ENCODE measurements at places on chromosomes 7 and 10. TPM values are rescaled to one million over a fixed set of nuclear protein-coding genes. Genes with fewer than 3 reads are reported as not detected.

- no peaks in the 10 kb centered on the region for H3K27me3 ChIP-seq
- no peak overlapping the region for H3K4me3 ChIP-seq
- H3K27ac ChIP-seq: no peak overlapping the region
Measured at GRCh38 chr10:133129071-133129858, 30.8 kb upstream of the KNDC1 start.

- H3K27me3 ChIP-seq: no peaks in the 10 kb centered on the region
- DNase-seq: no peak
- no peak overlapping the region for H3K27ac ChIP-seq
- H3K4me1 ChIP-seq: no peaks in the 10 kb centered on the region
- peaks cover 8% of the 10 kb centered on the region for H3K36me3 ChIP-seq
Measured at GRCh38 chr10:22583683-22584082, 130.7 kb downstream of the PIP4K2A start.

DNA sequence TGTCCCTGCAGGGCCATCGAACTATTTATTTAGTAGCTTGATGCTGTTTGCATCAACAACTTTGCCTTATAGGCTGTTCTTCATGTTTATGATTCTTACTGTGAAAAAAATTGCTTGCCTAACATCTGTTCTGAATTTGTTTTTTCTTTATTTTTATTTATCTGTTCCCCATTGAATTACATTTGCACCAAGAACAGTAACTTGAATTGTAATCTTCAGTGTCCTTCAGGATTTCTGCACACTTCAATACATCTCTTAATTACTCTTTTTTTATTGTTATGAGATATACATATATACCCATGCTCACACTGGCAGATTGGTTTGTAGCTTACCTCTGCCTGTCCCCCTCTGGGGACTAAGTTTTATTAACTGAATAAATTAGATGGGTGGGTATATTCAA, 64.4 kb downstream of the TBXAS1 start:
- no peaks in the 10 kb centered on the region for H3K27me3 ChIP-seq
- no peak for DNase-seq
- no peak overlapping the region for H3K4me3 ChIP-seq
- H3K36me3 ChIP-seq: no peaks in the 10 kb centered on the region
- no peak overlapping the region for H3K27ac ChIP-seq

DNA sequence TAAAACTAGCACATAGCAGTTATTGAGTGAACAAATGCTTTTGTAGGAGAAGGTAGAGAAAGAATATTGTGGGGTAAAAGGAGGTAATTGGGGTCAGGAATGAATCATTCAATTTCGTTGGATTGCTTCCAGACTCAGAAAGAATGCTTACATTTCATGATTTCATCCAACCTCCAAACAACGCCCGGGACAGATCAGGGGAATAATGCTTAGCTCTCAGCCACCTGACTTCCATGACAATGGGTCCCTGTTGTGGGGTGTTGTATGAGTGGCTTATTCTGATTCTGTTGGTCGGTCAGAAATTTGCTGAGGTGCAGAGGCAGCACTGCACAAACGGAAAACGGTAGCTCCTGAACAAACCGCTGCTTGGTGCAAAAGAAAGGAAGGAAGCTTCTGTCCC, 24.0 kb upstream of the INPP5F start:
- DNase-seq: no peak
- H3K27ac ChIP-seq: no peak overlapping the region
- H3K4me3 ChIP-seq: no peak overlapping the region
- no peaks in the 10 kb centered on the region for H3K4me1 ChIP-seq
- H3K36me3 ChIP-seq: no peaks in the 10 kb centered on the region

DNA sequence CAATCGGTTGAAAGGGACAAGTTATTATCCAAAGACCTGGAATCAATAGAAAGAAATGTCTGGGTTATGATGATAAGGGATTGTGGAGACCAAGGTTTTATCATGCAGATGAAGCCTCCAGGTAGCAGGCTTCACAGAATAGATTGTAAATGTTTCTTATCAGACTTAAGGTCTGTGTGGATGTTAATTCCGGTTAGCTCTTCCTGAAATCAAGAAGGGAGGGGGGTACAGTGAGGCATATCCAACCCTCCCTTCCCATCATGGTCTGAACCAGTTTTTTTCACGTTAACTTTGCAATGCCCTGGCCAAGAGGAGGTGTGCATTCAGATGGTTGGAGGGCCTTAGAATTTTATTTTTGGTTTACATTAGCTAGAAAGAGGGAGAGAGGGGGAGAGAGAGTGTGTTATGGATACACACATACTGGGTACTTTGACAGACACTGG, 9.8 kb upstream of the LRRC61 start:
- H3K36me3 ChIP-seq: no peaks in the 10 kb centered on the region
- H3K4me3 ChIP-seq: no peak overlapping the region
- no peak for DNase-seq

GRCh38 chr10:21145751-21146435, 248.8 kb upstream of the NEBL start:
- H3K4me3 ChIP-seq: no peak overlapping the region
- no peaks in the 10 kb centered on the region for H3K36me3 ChIP-seq
- no peaks in the 10 kb centered on the region for H3K4me1 ChIP-seq

GRCh38 chr10:78812571-78813318, 256.0 kb upstream of the ZMIZ1 start:
- H3K4me3 ChIP-seq: no peak overlapping the region
- no peaks in the 10 kb centered on the region for H3K36me3 ChIP-seq
- H3K27ac ChIP-seq: no peak overlapping the region
- H3K27me3 ChIP-seq: no peaks in the 10 kb centered on the region
- DNase-seq: no peak

DNA sequence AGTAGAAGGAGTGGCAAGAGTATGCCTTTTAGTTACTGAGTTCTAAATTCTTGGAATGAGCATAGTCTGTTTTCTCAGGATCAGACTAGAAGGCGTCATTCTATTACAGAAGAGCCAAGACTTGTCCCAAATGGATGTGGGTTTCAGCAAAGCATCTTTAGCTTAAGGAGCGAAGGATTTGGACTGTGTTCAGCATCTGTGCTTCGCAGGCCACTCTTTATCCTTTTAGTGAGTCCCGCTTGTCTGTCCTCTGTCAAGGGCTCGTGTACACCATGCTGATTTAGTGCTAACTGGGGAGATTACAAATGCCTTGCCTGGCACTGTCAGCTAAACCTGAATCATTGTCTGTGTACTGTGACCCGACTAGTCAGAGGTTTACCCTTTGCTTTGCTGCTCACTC, 465.7 kb downstream of the AUTS2 start:
- no peak overlapping the region for H3K4me3 ChIP-seq
- peaks cover 2% of the 10 kb centered on the region for H3K4me1 ChIP-seq
- no peak overlapping the region for H3K27ac ChIP-seq
- no peaks in the 10 kb centered on the region for H3K27me3 ChIP-seq
- no peaks in the 10 kb centered on the region for H3K36me3 ChIP-seq

DNA sequence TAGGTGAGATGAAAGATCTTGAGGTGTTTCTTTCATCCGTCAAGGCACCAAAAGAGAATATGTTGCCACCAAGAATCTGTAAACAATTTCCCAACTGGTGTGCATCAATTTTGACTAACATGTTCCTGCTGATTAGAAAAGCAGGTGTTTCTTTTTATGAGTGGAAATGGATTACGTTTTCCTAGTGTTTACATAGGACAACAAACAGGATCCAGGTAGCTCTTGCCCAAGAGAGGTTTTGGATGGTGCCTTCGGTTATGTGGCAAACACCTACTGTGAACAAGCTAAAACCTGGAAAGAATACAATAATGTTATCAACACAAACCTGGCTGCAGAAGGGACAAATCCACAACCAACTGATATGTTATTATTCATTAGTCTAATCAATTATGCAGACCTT, 53.6 kb upstream of the WNT16 start:
- DNase-seq: no peak
- H3K36me3 ChIP-seq: no peaks in the 10 kb centered on the region
- H3K4me3 ChIP-seq: no peak overlapping the region
- H3K4me1 ChIP-seq: no peaks in the 10 kb centered on the region

- DNase-seq: peak; percentile 11
- H3K36me3 ChIP-seq: no peaks in the 10 kb centered on the region
- no peak overlapping the region for H3K4me3 ChIP-seq
- H3K4me1 ChIP-seq: no peaks in the 10 kb centered on the region
- no peaks in the 10 kb centered on the region for H3K27me3 ChIP-seq
Measured at GRCh38 chr10:71204746-71205145, 7.6 kb upstream of the UNC5B start.

DNA sequence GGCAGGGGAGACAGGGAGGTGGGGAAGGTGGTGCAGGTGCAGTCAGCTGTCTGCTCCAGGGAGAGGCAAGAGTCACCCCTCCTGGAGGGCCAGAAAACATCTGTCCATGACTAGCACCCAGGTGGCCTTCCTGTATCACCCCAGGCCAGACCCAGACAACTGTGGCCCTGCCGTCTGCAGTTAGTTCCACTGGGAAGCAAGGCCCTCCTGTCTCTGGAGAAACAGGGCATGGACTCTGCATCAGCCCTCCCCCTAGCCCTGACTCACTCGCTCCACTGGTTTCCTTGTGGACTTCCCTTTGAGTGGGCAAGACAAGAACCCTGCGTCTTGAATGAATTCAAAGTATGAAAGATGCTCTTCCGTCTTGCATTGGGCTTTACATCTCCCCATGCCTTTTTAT, 12.6 kb downstream of the TBATA start:
- H3K27me3 ChIP-seq: no peaks in the 10 kb centered on the region
- no peak for DNase-seq

HOXA7 gene
- 31.3 TPM for total RNA-seq

NUTM2B gene
- 1.1 TPM for total RNA-seq

IL2RA gene
- 11.9 TPM for total RNA-seq
